ENCODE measurements at places on chromosomes 3 and 15. TPM values are rescaled to one million over a fixed set of nuclear protein-coding genes. Genes with fewer than 3 reads are reported as not detected.

The FAM3D gene
- total RNA-seq: not detected

DNA sequence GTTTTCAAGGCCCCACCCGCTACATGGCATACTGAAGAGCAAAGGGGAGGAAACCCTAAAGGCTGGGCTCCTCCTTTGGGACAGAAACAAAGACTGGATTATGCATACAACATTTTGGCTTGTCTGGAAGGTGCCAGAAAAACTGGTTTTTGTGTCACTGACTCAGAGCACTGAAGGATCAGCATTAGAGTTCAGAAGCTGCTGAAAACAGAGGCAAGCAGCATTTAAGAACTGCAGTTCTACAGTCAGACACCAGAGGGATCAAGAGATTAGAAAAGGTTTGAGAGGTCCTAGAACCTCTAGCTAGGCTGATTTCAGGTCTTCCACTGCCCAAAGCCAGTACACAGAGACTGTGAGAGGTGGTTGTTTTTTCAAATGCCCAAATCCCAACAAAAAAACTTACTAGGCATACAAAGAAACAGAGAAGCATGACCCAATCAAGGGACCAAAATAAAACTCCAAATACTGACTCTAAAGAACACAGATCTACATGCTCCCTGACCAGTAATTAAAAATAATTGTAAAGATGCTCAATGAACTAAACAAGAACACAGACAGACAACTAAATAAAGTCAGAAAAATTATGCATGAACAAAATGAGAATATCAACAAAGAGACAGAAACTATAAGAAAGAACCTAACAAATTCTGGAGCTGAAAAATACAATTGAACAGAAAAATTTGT is 91.2 kb downstream of the SENP2 start:
- peak; percentile 26 for DNase-seq

- no peak for DNase-seq
These were observed 8.8 kb upstream of the SH3BP5 start for GRCh38 chr3:15341030-15341726.

DNA sequence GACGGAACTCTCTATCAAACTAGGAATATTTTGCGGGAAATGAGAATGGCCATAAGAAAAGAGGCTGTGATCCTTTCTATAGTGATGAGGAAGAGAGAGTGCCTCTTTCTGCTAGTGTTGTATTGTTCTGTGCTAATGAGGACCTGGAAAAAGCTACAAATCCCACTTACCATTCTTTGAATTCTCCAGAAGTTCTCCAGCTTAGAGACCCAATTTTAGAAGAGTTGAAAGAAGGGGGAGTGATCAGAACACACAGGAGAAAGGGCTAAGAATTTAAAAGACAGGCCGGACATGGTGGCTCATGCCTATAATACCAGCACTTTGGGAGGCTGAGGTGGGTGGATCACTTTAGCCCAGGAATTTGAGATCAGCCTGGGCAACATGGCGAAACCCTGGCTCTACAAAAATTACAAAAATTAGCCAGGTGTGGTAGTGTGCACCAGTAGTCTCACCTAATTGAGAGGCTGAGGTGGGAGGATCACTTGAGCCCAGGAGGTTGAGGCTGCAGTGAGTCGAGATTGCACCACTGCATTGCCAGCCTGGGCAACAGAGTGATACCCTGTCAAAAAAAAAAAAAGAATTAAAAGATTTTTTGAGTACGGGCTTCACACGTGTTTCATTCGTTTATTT is 126.9 kb downstream of the IQCH start:
- DNase-seq: no peak
